ENCODE measurements at places on chromosomes 1 and 21.

DNA sequence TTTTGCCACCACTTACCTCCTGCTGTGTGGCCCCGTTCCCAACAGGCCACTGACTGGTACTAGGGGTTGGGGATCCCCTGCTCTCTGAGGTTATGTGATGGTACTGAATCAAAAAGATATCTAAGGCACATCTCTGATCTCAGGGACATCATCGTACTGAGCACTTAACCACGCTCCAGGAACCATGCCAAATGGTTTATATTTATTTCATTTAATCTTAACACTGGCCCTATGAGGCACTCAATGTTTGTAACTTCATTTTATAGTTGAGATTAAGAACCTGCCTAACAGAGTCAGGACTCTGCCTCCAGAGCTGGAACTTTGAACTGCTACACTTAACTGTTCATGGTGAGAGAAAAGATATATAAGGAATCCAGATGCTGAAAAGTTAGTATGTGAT lies 98.0 kb upstream of the HP1BP3 start:
- DNase-seq: no peak

DNA sequence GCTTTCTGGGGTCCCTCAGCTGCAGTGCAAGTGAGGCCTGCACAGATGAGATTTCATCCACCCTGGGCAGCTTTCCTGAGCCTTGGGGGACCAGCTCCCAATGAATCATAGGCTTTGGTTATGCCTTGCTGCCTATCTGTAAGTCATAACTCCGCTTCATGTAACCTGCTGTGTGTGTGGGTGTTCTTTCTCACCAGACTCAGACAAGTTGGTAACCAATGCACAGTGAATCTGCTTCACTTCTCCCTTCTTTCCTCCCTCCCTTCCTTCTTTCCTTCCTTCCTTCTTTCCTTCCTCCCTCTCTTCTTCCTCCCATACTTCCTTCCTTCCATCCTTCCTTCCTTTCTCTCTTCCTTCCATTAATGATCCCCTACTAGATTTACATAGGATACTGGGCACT lies 34.4 kb upstream of the PSMB2 start:
- DNase-seq: no peak

- DNase-seq: no peak
Observed at GRCh38 chr1:184545601-184546000, 158.8 kb downstream of the C1orf21 start.

DNA sequence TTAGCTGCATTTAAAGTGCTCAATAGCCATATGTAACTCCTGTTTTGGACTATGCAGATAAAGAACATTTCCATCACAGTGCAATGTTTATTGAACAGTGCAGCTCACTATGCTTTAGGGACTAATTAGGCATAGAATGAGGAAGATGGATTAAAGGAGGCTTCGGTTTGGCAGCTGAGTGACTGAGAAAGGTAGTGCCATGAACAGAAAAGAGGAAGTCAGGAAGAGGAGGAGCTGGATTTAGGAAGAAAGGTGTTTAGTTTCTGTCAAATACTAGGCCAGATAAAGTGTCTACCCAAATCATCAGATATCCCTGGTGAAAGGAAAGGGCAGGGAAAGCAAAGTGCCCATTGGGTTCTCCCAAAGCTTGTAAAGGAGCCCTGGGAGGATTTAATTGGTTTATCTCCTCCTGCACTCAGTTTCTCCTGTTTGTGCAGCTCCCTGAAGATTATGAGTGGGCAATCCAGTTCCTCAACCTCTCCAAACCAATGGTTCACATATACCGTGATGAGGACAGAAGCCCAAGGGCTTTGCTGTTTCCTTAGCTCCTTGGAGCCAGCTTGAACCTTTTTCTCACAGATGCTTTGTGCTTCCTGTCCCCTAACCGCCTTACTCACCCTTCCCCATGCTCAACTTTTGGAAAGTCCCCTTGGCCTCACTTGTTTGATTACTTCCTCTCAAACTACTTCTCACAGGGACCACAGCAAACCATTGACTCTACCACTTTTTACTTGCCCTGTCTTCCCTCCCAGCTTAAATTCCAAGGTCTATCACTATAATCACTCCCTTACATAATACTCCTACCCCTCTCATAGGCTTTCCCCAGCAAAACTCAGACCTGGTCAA lies 3.5 kb upstream of the RAP1A start:
- DNase-seq: no peak

DNA sequence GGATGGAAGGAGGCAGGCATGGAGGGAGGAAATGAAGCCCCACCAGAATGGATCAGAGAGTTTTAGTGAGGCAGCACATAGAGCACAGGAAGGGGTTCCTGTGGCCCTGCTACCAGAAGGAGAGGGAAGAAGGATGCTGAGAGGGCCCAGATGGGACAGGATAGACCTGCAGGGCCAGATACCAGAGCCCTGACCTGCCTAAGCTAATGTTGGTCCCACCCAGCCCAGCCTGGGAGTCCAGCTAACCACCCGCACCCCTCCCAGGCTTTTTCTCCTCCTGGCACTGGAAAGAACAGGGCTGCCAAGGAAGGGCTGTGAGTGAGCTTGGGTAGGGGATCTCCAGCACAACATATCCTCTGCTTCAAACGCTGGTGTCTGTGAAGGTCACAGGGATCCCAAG lies 6.9 kb downstream of the NECTIN4 start:
- DNase-seq: no peak

DNA sequence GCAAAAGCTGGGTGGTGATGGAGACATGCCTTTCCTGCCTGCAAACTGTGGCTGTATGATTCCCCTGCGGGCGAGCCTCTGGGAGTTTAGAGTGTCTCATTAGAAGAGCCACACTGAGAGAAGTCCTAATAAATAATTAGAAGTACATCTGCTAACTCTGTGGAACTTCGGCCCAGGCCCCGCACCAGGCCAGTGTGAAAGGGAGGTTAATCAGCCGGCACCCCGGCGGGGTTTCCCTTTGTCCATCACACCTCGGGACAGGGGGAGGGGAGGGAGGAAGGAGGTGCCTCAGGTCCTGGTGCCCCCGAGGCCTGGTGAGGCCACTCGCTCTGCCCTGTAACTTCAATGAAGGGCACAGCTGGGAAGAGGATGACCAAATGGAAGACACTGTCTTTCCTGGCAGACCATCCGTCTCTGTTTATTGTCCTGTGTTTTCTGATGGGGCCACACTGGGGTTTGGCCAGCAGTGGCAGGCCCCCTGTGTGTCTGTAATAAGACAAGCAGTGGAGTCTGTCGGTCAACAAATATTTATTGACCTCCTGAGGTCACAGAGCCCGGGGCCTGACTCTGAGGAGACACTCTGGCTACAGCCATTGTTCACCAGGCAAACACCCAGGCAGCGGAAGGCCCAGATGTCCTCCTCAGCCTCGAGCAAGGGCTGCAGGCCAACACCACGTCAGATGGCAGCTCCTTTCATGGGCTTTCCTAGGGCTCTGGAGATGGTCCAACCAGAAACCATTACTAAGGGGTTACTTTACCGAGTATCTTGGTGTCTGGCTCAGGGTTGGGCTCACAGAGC lies 267.5 kb upstream of the RAB4A start:
- no peak for DNase-seq

DNA sequence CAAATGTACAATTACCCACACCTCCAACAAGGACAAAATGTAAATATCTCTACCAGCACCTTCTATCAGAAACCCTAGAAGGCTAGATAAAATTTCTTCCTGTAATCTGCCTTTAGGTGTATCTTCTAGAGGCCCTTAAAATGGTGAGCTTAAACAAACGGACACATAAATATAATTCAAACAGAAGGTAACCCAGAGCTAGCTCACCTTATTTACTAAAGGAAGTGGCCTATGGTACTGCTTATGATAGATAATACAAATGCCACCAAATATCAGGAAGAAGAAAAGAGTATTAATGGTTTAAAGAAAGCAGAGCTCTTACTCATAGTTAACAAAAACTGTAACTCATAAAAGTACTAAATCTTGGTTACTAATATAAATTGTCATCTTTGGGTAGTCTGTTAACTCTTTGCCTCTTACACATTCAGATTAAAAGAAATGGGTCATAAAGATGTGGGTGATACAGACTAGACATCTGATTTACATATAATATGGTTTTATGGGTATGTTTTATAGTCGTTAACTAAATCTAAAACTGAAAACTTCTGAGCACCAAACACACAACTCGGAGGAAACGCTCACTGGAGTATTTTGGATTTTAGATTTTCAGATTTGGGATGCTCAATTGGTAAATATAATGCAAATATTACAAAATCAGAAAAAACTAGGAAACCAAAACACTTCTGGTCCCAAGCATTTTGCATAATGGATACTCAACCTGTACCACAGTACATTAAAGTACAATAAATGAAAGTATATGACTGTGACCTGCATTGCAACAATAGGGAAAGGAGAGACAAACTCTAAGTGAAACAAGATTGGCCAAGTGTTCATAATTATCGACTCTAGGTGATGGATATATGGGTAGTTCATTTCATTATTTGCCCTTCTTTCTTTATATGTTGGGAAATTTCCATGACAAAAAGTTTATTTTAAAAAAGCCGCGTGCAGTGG lies 23.2 kb downstream of the TRIT1 start:
- DNase-seq: no peak

DNA sequence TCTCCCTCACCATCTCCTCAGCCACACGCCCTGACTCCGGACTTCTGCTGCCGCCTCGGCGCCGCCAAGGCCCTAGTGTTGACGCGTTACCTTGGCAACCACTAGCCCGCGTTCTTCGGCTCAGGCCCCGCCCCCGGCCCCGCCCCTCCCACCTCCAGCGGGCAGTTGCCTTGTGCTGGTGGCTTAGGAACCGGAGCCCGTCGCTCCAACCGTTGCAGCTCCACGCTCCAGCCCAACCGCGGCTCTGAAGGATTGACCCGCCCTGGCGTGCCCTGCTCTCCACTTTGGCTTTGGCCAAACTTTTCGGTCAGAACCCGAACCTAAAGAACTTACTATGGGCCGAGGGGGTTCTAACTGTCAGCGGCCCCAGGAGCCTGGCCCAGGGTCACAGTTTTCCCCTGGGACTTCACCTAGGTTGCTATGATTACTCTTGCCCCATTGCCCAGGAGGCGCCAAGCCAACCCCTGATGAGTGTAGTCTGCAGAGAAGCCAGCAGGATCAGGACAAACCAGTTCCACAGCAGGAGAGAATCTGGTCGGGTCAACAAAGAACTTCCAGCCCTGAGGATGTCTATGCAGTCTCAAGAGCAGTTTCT lies at the start of gene CFAP45:
Gene CFAP45, minus strand, starts transcription at position 80 of the 595 bp plus-strand sequence. Its CDS starts 67 bp downstream, at position 13.
- no peak for DNase-seq

- DNase-seq: no peak
Observed at GRCh38 chr1:154222518-154222917, 1.8 kb downstream of the UBAP2L start.

DNA sequence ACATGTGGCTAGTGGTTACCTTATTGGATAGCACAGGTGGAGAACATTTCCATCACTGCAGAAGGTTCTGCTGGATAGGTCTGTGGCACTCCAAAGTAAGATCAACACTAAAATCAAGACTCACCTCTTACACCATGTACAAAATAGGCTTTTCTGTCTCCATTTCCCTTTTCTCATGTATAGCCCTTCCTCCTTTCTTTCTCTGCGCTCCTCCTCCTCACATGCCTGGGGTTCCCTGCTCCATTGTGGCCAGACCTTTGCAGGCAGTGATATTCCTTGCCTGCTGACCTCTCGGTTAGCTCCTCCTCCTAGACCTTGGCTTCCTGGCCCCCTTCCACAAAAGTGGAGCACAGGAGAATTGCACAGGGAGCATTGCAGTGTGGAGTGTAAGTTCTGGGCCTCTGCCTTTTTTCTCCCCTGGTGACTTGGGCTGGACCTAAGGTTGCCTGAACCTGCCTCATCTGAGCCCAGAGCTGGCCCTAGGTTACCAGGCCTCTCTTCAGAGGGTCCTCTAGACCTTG lies 33.2 kb upstream of the RBM15 start:
- no peak for DNase-seq

DNA sequence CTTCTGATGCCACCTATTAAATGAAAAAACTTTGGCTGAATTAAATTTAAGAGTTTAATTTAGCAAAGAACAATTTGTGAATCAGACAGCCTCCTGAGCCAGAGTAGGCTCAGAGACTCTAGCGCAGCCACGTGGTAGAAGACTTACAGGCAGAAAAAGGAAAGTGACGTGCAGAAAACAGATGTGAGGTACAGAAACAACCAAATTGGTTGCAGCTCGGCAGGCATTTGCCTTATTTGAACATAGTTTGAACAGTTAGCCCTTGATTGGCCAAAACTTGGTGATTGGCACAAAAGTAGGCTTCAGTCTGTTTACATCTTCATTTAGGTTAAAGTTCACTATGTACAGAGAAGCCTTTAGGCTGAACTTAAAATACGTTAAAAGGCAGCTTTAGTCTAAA lies 22.9 kb downstream of the TCP10L start:
- no peak for DNase-seq

DNA sequence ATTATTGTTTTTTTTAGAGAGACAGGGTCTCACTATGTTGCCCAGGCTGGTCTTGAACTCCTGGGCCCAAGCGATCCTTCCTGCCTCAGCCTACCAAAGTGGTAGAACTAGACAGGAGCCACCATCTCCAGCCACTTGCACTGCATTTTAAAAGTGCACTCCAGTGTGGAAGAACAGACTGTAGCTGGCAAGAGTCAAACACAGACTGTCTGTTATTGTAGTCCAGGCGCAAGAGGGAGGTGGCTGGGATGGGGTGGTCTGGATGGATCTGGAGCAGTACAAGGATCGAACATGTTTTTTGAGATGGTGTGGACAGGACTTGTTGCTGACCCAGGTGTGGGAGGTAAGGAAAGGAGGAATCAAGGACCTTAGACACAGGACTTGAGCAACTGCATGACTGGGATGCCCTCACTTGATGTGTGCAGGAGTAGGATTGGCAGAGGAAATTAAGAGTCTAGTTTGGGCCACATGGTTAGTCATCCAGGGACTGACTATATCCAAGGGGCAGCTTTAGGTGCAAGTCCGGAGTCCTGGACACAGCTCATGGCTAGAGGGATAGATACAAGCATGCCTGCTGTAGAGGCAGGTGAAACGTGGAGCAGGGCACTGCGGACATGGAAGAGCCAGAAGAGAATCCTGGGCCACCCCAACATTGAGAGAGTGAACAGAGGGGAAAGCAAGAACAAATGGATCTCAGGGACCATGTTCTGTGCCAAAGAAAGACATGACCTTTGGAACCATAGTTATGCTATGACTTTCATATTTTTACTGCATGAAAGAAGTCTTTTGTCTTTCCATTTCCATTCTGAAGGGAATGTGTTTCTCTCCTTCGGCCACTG lies 42.0 kb downstream of the ELK4 start:
- no peak for DNase-seq

GRCh38 chr1:206143537-206144172 lies 26.5 kb upstream of the AVPR1B start:
- DNase-seq: no peak

- DNase-seq: no peak
Observed at GRCh38 chr1:206070627-206071304, 17.8 kb downstream of the RHEX start.

Data from activated T-cell treated with anti-CD3 and anti-CD28 coated beads, Interleukin-2, amount 50 U/mL, for 48 hours (primary cell).